ENCODE measurements at places on chromosomes 2 and 18.
A peak's percentile ranks its signal among the peaks of the same experiment; 100 is the strongest.

DNA sequence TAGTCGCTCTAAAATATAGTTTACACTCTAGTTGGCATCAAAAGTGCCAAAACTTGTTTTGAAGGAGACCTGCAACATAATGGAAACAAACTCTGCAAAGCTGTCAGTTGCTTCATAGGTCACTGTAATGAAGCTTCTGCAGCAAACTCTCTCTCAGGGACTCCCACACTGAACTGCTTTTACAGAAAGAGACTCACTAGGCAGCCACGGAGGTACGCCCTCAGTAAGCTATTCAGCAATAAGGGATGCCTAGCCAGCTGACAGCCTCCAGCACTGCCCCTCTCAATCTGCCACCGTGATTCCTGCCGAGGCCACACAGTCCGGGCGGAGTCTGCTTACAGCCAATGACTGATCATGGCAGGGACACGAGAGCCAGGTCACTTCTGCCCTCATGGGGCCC lies 51.1 kb downstream of the COLEC12 start:
- DNase-seq, result no peak

GRCh38 chr2:216557820-216558219 lies 59.2 kb downstream of the RPL37A start:
- DNase-seq, result no peak

DNA sequence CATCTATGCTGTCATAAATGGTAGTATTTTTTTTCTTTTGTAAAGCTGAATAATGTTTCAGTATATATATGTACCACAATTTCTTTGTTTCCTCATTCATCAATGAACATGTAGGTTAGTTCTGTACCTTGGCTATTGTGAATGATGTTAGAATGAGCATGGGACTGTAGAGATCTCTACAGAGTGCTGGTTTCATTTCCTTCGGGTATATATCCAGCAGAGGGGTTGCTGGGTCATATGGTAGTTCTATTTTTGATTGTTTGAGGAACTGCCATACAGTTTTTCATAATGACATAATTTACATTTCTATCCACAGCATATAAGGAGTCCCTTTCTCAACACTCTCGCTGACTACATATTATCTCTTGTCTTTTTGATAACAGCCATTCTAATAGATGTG lies 243.5 kb downstream of the CDH7 start:
- no peak for DNase-seq

DNA sequence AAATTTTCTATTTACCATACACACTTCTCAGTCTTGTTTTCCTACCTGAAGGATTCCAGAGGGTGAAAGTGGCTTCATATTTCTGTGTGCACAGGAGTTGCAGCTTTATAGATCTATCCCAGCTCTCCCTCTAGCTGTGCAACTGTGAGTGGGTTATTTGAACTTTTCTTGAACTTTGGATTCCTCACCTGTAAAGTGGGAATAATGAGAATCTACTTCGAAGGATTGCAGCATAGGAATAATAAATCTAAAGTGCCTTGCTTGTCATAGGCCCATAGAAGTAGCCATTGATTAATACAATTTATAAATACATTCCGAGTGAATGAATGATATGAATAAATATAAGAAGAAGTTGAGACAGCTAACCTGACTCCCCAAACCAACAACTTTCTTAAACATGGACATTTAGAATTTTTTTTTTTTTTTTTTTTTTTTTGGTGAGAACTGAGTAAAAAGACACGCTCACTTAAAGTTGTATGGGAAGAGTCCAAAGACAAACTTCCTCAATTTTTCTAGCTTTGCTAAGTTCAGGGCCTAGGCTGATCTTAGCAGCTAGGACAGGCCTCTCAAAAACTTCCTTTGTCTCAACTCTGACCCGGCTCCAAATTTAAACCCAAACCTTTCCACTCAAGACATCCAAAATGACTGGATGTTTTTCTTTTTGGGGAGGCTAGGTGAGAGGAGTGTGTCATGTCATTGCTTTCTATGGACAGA lies 203.3 kb upstream of the FBXO11 start:
- no peak for DNase-seq

GRCh38 chr18:51092117-51092516 lies 62.1 kb downstream of the SMAD4 start:
- DNase-seq, result no peak

- DNase-seq, result peak; percentile 64
Observed at GRCh38 chr2:231198291-231199173, at the start of gene ARMC9. Gene ARMC9 (plus strand): TSS chr2:231198631. CDS start chr2:231206239, 7,608 bp downstream.

GRCh38 chr2:242040681-242041080 lies 171.2 kb downstream of the RTP5 start:
- DNase-seq, result no peak

DNA sequence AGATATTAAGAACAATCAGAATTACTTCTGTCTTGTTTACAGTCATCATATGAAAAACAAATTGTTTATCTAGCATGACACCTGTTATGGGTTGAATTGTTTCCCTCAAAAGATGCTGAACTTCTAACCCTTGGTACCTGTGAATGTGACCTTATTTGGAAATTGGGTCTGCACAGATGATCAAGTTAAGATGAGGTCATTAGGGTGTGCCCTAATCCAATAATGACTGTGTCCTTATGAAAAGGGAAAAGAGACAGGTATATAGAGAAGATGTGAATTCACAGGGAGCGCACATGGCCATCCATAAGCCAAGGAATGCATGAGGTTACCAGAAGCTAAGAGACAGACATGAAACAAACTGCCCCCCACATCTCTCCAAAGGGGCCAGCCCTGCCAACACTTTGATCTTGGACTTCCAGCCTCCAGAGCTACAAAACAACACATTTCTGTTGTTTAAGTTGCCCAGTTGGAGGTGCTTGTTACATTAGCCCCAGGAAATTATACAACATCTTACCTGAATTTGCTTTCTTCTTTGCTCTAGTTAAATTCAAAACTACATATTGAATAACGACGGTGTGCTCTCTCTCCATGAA lies 2.3 kb upstream of the HPCAL1 start:
- DNase-seq, result no peak

- DNase-seq, result no peak
Observed at GRCh38 chr2:100842241-100842922, 22.4 kb downstream of the NPAS2 start.

- peak; percentile 41 for DNase-seq
Observed at GRCh38 chr2:237744613-237745249, 53.8 kb upstream of the RBM44 start.

- no peak for DNase-seq
Observed at GRCh38 chr2:9069543-9069942, 66.1 kb upstream of the MBOAT2 start.

DNA sequence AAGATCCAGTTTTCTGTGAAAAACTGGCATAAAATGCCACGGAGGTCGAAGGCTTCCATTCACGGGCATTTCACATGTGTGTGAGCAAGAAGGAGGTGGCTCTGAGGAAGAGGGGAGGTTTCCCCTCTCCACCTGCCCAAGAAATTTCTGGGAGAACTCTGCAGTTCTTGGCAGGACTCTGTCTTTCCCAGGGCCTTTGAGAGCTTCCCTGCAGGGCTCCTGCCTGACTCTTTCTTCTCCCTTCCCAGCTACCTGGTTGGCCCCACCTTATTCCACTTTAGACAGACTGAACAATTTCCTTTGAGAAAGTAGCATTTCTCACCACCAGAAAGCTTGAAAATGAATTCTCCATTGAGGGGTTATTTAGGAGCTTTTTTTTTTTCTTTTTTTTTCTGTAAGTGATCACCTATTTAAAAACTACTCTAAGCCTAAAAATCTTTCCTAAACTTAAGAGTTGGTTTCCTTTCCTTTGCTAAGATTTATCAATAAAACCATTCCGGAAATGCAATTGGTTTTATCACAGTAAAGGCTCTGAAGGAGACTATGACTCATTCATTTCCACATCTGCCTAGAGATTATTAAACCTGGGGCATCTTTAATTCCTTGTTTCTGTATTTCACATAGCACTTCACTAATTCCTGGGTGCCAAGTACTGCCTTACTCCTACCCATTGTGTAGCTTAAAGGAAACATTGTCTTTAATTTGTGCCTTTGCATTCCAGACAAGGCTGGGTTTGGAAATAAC lies 59.3 kb downstream of the UNC80 start:
- no peak for DNase-seq

GRCh38 chr2:51581636-51582267 lies 549.8 kb upstream of the NRXN1 start:
- DNase-seq, result no peak

GRCh38 chr2:60882971-60883753 lies 1.8 kb downstream of the REL start:
- no peak for DNase-seq

DNA sequence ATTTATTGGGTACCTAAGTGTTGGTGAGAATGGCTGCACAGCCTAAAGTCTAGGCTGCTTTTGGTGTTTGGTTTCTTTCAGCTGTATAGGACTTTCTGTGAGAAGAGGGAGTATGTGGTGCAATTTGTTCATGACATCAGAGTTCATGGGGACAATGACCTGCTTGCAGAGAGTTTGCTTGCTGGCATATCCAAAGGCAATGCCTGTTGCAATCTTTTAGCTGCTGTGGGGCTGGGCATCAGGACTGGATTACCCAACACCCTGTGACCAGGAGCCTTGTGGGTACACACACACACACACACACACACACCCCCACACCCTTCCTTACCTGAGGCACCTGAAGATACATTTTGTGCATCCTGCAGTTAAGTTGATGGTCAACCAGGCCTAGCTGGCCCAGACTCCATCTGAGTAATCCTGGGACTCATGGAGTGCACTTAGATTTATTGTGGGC lies 68.4 kb downstream of the LIPG start:
- DNase-seq, result no peak

- DNase-seq, result no peak
Observed at GRCh38 chr2:168475636-168476035, 19.6 kb downstream of the CERS6 start.

DNA sequence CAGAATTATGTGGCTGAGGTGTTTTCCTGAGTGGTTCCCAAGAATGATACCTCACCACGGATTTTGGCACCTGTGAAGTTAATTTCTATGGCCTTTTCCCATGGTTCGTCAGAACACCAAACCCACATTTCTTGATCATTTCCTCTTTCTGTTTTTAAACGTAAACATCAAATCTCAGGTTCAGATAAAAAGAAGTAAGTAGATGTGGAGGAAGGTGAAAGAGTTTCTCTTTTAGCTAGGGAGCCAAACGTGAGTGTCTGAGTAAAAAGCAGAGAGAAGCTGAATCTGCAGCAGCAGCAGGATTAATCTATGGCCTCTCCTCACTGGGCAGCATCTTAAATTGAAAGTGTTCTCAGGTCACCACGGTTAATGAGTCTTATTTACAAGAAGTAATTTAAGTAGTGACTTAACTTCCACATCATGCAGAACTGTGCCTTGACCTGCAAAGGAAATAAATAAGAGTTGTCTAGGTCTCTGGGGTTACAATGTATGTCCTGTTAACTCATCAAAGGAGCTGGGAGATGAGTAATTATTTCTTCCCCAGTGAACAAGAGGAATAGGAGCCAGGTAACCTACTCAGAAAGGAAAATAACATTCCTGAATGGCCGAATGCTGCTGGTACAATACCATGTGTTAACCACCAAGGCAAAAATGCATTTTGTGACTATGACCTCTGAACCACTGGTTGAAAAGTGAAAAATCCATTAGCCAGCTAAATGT lies 139.6 kb upstream of the NETO1 start:
- no peak for DNase-seq

- peak; percentile 58 for DNase-seq
Observed at GRCh38 chr18:74994502-74995418, 214.2 kb downstream of the PTGR3 start.

- DNase-seq, result peak; percentile 62
Observed at GRCh38 chr2:18795906-18796305, 206.5 kb upstream of the NT5C1B start.

Measured in fibroblast of skin of abdomen (primary cell).